SW 1271 (cell line): ENCODE measurements at places on chromosomes 2 and 18.

- no peak for DNase-seq
These were observed 33.5 kb upstream of the SPRED2 start for GRCh38 chr2:65465857-65466256.

- no peak for DNase-seq
These were observed 934.1 kb upstream of the CRIM1 start for GRCh38 chr2:35421485-35421884.

GRCh38 chr2:75480971-75481836 is 79.5 kb downstream of the EVA1A start:
- DNase-seq = peak; percentile 31

DNA sequence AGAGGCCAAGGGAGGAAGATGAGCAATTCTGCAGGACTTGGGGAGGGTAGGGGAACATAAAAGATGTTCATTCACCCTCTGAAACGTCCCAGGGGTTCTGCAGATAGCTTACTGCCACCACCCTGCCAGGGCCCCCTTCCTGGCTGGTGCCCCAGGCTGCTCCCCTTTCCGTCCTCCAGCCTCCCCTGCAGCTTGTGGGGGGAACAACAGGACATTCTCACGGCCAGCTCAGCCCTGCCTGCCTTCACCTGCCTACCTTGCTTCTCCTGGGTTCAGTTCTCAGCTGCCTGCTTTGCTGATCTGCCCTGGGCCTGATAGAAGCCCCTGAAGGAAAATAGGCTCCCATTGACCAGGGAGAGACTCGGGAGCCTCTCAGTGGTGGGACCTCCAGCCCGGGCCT is 251.1 kb downstream of the CELF4 start:
- DNase-seq = no peak

DNA sequence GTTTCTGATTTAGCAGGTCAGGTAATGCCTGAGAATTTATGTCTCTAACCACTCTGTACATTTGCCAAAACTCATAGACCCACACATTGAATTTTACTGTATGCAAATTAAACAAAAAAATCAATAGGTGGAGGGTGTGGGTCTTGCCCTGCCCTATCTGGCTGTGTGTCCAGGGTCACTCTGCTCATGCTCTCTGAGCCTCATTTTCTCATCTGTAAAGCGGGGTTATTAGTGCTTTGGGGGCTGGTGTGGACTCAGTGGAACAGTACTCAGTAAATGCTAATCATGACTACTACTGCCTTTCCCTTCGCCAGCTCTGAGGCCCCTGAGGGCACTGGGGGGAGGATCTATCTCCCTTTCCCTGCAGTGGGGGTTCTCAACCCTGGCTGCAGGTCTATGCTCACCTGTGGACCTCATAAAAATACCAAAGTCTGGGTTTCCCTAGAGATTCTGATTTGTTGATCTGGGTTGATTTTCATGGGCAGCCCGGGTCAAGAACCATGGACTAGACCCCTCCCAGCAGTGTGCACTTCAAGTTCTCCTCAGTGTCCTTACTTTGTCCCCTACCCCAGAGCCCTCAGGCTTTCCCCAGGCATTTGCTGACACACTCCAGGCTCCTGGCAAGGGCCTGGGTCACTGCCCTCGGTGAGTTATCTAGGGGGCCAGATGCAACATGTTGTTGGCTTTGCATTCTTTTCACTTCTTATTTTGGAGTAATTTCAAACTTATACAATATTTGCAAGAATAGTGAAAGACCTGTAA is 27.5 kb downstream of the MTHFD2 start:
- no peak for DNase-seq

DNA sequence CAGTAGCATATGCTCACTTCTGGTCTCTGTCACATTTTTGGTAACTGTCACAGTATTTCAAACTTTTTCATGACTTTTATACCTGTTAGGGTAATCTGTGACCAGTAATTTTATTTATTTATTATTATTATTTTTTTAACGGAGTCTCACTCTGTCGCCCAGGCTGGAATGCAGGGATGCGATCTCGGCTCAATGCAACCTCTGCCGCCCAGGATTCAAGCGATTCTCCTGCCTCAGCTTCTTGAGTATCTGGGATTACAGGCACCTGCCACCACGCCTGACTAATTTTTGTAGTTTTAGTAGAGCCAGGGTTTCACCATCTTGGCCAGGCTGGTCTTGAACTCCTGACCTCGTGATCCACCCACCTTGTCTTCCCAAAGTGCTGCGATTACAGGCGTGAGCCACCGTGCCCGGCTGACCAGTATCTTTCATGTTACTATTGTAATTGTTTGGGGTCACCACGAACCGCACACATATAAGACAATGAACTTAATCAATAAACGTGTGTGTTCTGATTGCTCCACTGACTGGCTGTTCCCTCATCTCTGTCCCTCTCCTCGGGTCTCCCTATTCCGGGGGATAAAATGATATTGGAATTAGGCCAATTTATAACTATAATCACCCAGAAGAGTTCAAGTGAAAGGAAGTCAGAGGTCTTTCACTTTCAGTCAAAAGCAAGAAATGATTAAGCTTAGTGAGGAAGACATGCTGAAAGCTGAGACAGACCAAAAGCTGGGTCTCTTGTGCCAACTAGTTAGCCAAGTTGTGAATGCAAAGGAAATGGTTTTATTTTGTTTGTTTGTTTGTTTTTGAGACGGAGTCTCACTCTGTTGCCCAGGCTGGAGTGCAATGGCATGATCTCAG is 22.9 kb downstream of the TGIF1 start:
- no peak for DNase-seq

DNA sequence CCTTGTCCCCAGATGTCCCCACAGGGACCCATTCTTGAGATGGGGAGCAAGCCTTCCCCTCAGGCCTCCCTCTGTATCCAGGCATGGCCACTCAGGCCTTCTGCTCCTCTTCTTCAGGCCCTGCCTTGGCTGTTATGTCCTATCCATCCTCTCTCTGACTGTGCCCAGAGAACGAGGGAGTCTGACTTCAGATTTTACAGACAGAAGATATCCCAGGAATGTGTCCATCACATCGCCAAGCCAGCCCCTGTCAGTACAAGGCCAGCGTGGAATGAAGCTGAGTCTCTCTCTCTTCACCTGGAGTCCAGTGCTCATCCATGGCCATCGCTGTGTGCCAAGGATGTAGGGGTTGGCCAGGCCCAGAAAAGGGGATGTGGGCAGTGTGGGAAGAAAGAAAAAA is 57.6 kb downstream of the SDC1 start:
- DNase-seq = no peak

DNA sequence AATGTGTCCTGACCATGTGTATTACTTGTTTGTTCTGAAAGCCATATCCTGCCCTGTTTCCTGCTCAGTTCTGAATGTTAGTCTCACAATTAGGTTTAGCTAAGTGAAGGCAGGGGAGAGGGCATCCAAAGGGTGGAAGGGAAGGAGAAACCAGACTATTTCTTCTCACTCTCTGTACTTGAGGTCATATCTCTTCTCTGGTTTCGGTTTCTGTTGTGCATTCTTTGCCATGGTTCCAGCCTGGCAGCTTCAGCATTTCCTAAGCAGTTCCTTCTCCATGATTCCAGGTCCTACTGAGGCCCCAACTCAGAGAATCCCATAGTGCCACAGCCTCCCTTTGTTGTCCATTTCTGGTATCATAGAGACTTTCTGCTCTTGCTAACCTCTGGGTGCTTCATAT is 40.3 kb upstream of the HNMT start:
- no peak for DNase-seq

DNA sequence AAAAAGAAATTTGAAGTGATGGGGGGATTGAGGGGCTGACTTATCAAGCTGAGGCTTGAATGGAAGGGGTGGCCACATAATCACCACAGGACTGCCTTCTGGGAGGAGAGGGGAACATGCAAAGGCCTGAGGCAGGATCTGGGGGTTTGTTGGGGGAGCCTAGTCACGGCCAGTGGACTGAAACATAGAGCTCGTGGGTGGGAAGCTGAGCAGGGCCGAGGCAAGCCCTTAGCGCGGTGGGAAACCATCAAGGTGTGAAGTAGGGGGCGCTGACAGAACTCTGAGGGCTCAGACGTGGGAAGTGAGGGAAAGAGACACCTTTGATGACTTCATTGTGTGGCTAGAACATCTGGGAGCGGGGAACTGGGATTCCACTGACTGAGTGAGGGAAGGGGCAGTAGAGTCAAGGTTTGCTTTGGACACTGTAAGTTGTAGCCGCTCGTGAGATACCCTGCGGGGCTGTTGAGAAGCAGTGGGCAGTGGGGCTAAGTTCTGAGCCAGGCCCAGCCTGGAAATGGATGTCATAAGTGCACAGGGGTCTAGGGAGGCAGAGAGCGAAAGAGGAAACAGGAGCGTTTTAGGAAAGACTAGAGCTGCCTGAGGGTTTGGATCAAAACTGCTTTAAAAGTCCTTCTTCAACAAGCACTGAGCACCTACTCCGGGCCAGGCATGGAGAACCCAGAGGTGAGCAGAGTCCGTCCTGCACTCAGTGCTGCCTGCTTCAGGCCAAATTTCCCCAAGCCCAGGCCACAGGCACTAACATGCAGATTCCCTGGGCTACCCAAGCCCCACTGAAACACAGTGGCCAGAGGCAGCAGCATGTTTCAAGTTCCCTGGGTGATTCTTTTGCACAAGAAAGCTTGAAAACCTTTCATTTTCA is 686 bp upstream of the SNORC start:
- DNase-seq = no peak

- no peak for DNase-seq
These were observed 13.0 kb downstream of the SH3BP4 start for GRCh38 chr2:234964631-234965461.

DNA sequence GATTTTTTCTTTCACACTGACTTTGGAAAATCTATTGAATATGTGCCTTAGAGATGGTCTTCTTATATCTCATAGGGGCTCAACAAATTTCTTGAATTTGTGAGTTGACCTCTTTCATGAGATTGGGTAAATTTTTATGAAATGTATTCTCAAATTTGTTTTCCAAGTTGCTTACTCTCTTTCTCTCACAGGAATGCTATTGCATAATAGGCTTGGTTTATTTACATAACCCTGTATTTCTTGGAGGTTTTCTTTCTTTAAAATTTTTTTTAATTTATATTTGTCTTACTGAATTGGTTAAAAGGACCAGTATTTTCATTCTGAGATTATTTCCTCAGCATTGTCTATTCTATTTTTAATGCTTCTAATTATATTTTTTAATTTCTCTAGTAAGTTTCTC is 917.1 kb downstream of the DPP10 start:
- no peak for DNase-seq
